GM23338 (cell line): ENCODE measurements at places on chromosomes 3 and 15.

- H3K4me3 ChIP-seq: no peak overlapping the region
- H3K36me3 ChIP-seq: no peaks in the 10 kb centered on the region
- H3K27me3 ChIP-seq: no peaks in the 10 kb centered on the region
- no peak for DNase-seq
- peaks cover 14% of the 10 kb centered on the region for H3K4me1 ChIP-seq
- no peak overlapping the region for H3K27ac ChIP-seq
Measured at GRCh38 chr15:85534031-85534430, 153.6 kb downstream of the AKAP13 start.

- no peaks in the 10 kb centered on the region for H3K27me3 ChIP-seq
- DNase-seq: no peak
- H3K4me3 ChIP-seq: no peak overlapping the region
- peaks cover 19% of the 10 kb centered on the region for H3K4me1 ChIP-seq
- H3K27ac ChIP-seq: no peak overlapping the region
Measured at GRCh38 chr3:151219056-151219455, 16.0 kb upstream of the GPR171 start.

DNA sequence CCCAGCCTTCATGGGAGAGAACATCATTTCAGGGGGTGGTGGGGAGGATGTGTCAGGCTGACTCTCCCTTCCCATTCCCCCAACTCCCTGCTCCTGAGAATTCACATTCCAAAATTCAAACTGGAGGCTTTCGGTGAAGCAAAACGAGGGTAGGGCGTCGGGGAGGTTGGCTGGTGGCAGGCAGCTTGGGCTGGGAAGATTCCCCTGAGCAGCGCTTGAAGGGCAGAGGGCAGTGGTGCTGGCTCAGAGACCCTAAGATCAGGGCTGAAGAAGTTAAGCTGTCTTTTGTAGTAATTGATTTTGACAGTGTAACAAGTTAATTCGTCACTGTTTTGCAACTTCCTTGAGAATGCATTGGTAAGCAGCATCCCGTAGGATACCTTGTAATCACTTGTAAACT, 187.8 kb downstream of the RAB11A start:
- H3K27ac ChIP-seq: 0 out of 2 replicates have a peak overlapping the region, but pooled peaks have one; percentile 39
- peak; percentile 39 for DNase-seq
- H3K36me3 ChIP-seq: no peaks in the 10 kb centered on the region
- peaks cover 19% of the 10 kb centered on the region; the same call in 1 of the 2 replicates for H3K4me1 ChIP-seq
- H3K4me3 ChIP-seq: no peak overlapping the region

GRCh38 chr3:112132554-112132953, 494 bp downstream of the GCSAM start:
- no peaks in the 10 kb centered on the region for H3K36me3 ChIP-seq
- peaks cover 25% of the 10 kb centered on the region for H3K4me1 ChIP-seq
- no peak for DNase-seq
- H3K4me3 ChIP-seq: no peak overlapping the region

DNA sequence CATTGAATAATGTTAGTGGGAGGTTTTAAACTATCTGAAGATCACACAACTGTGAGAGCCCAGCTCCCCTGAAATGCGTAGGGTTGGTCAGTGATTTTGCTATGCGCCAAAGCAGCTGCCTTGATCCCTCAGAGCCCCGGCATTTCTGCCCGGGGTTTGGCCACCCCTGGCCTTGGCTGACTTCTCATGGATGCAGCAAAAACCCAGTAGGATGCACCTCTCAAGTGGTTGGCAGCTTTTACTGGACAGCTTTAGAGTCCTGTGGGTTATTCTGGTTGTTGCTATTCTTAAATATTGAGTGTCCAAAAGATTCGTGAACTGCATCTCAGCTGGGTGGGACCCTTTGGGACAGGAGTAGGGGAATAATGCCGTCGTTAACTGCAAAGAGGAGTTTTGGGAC, 291.7 kb upstream of the CTDSPL start:
- no peak overlapping the region for H3K27ac ChIP-seq
- no peaks in the 10 kb centered on the region for H3K4me1 ChIP-seq
- no peaks in the 10 kb centered on the region for H3K27me3 ChIP-seq
- no peak for DNase-seq

- no peaks in the 10 kb centered on the region for H3K36me3 ChIP-seq
- no peak overlapping the region for H3K27ac ChIP-seq
Measured at GRCh38 chr3:161893972-161894371, 397.4 kb downstream of the OTOL1 start.

DNA sequence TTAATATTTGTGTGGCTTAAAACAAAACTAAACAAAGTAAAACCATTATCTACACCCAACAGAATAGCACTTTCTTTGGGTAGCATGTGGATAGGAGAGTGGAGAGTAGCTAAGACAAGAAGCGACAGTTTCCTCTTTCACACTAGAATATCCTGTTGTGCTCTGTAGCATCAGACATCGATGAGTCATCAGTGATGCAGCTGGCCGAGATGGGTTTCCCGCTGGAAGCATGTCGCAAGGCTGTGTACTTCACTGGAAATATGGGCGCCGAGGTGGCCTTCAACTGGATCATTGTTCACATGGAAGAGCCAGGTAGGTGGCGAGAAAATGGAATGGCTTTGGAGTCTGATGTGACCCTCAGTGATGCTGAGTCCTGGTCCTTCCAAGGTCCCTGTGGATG, 108.1 kb downstream of the USP13 start:
- no peaks in the 10 kb centered on the region for H3K27me3 ChIP-seq
- peaks cover 7% of the 10 kb centered on the region for H3K36me3 ChIP-seq
- no peaks in the 10 kb centered on the region for H3K4me1 ChIP-seq

DNA sequence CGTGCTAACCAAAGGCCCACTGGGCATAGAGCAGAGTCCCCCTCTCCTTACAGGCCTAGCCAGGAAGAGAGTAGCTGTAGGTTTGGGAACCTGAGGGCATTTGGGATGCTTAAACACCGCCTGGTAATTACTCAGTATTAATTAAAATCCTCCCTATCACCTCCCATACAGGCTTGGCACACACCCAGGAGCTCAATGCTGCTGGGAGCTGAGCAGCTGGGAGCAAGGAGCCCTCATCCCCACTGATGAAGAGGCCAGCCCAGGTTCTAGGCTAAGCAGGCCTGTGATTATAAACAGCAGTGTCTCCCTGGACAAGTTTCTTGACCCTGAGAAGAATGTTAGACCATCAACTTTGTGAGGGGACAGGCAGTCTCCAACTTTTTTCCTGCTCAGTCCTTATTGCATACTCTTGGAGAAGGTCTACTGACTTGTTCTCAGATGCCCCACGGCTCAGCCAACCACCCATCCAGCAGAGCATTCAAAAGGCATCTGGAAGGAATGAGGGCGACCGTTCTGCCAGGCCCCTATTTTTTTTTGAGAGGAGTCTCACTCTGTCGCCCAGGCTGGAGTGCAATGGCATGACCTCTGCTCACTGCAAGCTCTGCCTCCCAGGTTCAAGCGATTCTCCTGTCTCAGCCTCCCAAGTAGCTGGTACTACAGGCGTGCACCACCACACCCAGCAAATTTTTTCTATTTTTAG, 1.3 kb upstream of the PRKAR2A start:
- H3K36me3 ChIP-seq: no peaks in the 10 kb centered on the region
- H3K4me1 ChIP-seq: peaks cover 9% of the 10 kb centered on the region
- H3K27ac ChIP-seq: no peak overlapping the region
- no peak overlapping the region for H3K4me3 ChIP-seq
- H3K27me3 ChIP-seq: peaks cover 15% of the 10 kb centered on the region
- DNase-seq: no peak

GRCh38 chr15:75227663-75228280, 26.1 kb downstream of the C15orf39 start:
- H3K27ac ChIP-seq: no peak overlapping the region
- no peaks in the 10 kb centered on the region for H3K4me1 ChIP-seq
- H3K36me3 ChIP-seq: no peaks in the 10 kb centered on the region
- no peak for DNase-seq

DNA sequence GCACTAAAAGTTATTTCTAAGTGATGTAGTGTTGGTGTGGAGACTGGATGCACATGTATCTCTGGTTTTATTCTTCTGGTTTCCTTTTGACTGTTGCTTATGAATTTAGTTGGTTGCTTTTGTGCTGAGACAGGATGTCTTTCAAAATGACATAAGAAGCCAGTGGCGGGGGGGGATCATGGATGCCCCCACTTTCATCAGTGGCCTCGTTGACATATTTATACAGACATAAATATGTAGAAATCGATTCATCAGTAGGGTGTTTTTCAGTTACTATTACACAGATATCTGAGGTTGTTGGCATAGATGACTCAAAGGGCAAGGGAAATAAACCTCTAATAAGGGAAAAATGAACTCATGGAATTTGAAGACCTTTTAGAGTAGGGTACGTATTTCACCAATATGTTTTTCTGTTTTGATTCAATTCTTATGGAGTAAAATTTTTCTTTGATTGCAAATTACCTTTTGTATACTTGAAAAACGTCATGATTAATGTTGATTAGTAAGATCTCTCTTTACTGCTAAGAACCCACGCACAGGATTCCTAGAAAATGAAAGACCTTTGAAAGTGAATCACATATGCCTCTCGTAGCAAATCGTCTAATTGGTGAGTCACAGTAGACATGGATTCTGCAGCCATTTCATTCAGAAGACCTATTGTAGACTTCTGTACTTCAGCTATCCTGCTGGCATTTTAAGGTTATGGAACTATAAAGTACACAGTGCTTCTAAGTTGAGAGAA, 97.4 kb upstream of the RBMS3 start:
- no peak overlapping the region for H3K27ac ChIP-seq
- H3K4me1 ChIP-seq: 0 out of 2 replicates have a peak, but pooled peaks cover 4% of the 10 kb centered on the region
- no peak for DNase-seq
- no peaks in the 10 kb centered on the region for H3K36me3 ChIP-seq
- no peak overlapping the region for H3K4me3 ChIP-seq
- no peaks in the 10 kb centered on the region for H3K27me3 ChIP-seq

DNA sequence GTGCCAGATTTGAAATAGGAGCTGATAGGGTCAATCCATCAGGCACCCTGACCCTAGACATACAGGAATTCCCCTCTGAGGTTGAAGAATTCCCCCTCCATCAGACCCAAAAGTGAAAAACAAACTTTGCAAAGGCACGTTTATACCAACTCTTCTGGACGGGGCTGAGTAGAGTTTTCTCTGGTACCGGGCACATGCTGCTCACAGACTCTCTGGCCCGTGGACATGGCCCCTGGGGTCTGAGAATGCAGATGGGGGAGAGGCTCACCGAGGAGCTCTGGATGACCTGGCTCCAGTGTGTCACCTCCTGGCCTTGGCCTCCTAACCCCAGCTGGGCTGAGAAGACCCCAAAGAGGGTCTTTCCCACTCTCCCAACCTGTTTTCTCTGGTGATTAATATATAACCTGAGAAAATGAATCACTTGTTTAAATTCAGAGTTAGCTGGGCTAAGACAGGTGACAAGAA, 11.2 kb upstream of the LIPC start:
- no peak overlapping the region for H3K4me3 ChIP-seq
- H3K4me1 ChIP-seq: no peaks in the 10 kb centered on the region
- DNase-seq: no peak
- H3K27me3 ChIP-seq: no peaks in the 10 kb centered on the region
- H3K27ac ChIP-seq: no peak overlapping the region

GRCh38 chr3:115388811-115389210, 234.5 kb upstream of the GAP43 start:
- peaks cover 10% of the 10 kb centered on the region; the same call in 1 of the 2 replicates for H3K4me1 ChIP-seq
- DNase-seq: no peak
- H3K4me3 ChIP-seq: no peak overlapping the region
- no peak overlapping the region for H3K27ac ChIP-seq
- no peaks in the 10 kb centered on the region for H3K27me3 ChIP-seq

- no peaks in the 10 kb centered on the region for H3K36me3 ChIP-seq
- H3K4me1 ChIP-seq: no peaks in the 10 kb centered on the region
- DNase-seq: peak; percentile 76
- H3K27ac ChIP-seq: no peak overlapping the region
Measured at GRCh38 chr3:129829640-129830039, 63.9 kb downstream of the TMCC1 start.

GRCh38 chr3:14411988-14412387, 9.6 kb downstream of the SLC6A6 start:
- peaks cover 50% of the 10 kb centered on the region for H3K4me1 ChIP-seq
- no peaks in the 10 kb centered on the region; the same call in 1 of the 2 replicates for H3K36me3 ChIP-seq
- H3K27me3 ChIP-seq: no peaks in the 10 kb centered on the region
- H3K27ac ChIP-seq: peak overlapping the region; percentile 84

DNA sequence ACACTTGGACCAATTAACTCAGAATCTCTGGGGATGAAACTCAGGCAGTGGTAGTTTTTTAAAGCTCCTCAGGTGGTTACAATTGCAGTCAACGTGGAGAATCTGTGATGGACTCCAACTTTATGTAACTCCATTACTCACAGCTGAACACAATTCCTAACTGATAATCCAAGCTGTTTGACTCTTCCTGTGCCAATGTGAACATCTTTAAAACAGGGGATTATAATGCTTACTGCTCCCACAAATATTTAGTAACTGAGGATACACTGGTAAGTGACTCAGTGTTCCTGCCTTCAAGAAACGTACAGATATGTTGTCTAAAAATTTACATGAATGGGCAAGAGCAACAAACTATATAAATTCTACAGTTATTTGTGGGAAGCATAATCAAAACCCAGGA, 85.6 kb downstream of the OSBPL10 start:
- peak overlapping the region; percentile 23; the same call in 1 of the 2 replicates for H3K27ac ChIP-seq
- H3K4me1 ChIP-seq: peaks cover 71% of the 10 kb centered on the region
- no peaks in the 10 kb centered on the region for H3K36me3 ChIP-seq
- DNase-seq: no peak
- H3K27me3 ChIP-seq: no peaks in the 10 kb centered on the region
- no peak overlapping the region for H3K4me3 ChIP-seq

DNA sequence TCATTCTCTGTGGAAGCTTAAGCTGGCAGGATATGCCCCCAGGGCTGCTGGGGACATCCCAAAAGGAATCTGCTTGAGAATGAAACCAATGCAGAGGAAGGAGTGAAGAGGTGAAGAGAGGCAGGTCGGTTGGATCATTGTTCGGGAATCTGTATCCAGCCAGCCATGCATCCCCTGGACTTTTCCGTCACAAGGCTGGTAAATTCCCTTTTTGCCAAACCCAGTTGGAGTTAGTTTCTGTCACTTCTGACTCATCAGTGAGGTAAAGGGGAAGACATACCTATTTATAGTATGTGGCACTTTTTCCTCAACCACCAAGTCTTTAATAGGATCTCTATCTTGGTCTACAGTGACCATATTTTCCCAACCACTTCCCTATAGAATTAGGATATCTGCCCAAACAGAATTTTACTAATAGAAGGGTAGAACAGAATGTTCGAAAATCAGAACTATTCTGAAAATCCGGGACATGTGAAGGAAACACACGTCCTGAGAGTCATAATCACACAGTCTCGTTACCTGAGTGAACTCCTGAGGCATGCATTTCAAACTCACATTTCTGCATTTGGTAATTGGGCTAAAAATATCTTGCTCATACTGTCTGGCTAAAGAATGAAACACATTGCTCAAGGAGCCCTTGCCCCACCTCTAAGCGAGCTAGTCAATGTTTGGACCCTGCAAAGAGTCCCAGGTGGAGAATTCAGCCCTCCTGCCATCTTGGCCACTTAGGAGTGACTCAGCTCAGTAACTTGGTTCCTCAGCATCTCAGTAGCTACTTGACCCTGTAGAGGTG, 289.7 kb upstream of the ADAMTS9 start:
- H3K4me3 ChIP-seq: no peak overlapping the region
- peak; percentile 13 for DNase-seq
- no peaks in the 10 kb centered on the region for H3K27me3 ChIP-seq
- no peaks in the 10 kb centered on the region for H3K36me3 ChIP-seq
- no peaks in the 10 kb centered on the region for H3K4me1 ChIP-seq
